ENCODE measurements at places on chromosomes 16 and 17.
A peak's percentile ranks its signal among the peaks of the same experiment; 100 is the strongest.

GRCh38 chr17:17917394-17917793 lies 54.8 kb downstream of the TOM1L2 start:
- no peak for DNase-seq

DNA sequence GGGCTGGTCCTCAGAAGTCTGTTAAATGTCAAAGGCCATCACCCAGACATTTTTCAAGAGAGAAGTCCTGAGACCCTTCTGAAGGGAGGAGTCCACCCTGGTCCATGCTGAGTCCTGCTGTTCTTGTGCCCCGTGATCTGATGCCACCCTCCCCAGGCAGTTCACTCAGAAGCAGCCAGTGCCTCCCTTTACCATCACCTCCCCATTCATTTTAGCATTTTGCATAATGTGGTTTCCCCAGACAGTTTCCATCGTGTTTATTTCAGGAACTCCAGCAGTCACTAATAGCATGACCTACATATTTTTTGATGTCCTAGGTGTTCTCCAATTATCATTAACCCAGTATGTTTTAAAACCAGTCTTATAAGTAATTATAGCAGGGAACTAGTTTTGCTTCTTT lies 353.0 kb upstream of the CDH5 start:
- DNase-seq, result no peak

DNA sequence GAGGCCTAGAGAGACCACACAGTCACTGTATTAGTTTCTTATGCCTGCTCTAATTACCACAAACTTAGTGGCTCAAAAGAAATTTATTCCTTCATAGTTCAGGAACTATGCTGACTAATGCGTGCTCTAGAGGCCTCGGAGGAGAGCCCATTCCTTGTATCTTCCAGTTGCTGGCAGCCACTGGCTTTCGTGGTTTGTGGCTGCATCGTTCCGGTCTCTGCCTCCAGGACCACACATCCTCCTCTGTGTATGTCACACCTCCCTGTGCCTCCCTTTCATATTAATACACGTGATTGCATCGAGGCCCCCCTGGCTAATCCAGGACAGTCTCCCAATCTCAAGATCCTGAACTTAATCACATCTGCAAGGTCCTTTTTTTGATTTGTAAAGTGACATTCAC lies 16.9 kb upstream of the MYLK3 start:
- no peak for DNase-seq

DNA sequence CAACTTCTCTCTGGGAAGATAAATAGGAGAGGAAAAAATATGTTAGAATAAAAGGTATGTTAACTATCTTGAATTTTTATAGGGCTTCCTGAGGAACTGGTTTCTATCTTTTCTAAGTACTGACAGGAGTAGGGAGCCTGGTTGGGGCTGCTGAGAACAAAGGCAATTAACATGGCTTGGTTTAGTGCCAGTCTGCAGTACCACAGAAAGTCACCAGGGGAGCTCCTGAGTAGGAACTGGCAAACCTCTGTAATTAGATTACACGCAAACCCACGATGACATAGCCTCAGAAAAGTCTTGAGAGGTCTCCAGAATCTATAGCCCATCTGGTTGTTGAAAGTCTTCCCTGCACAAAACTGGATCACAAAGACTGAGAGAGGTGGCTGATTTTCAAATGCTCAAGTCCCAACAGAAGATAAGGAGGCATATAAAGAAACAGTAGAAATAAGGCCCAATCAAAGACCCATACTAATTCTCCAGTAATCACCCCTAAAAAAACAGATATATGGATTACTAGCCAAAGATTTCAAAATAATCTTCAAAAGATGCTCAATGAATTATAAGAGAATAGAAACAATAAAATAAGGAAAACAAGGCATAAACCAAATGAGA lies 11.7 kb upstream of the CNTNAP4 start:
- DNase-seq, result no peak

- DNase-seq, result no peak
Measured at GRCh38 chr17:45427181-45427835, 5.4 kb downstream of the ARHGAP27 start.

DNA sequence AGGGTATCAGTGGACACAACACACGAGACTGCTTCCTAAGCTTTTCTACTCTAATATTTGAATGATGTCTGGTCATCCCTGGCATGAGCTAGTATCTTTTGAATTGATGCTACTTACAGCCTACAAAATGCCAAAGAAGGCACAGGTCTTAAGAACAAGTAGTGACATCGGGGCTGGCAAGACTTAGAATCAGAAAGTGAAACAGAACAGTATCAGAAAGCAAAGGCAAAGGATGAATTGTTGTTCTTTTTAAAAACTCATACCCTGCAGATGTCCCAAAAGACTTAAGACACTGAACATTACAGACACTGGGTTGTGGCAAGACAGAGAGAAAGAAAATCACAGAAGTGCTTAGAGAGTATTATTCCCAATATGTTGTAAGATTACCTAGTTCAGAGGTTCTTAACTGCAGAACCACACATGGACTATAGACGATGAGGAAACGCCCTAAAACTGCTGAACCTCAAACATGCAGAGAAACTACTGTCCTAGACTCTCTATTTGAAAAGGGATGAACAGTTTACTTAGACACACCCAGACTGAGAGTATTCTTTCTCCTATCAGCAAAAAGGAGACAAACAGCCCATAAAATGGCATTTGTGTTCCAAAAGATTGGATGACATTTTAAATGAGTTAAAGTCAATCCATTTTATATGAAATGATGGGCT lies 12.5 kb downstream of the ZNF19 start:
- no peak for DNase-seq

GRCh38 chr16:78897299-78897698 lies 703.2 kb downstream of the MAF start:
- DNase-seq, result no peak

DNA sequence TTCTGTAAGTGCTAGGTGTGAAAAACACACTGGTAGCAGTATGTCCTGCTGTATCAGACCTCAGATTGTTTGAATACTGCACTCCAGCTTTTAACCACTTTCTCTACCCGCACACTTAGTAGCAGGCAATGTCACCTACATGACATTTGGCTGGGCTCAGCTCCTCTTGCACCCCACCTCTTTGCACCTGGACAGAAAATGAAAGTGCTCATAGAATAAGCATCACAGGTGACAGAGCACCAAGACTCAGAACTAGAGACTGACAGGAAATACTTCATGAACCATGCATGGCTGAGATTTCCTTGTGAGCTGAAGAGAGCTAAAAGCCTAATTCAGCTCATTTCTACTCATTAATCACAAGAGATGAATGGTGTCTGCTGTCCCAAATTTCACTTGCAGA lies 1014.2 kb upstream of the CDH8 start:
- no peak for DNase-seq

- DNase-seq, result peak; percentile 23
Measured at GRCh38 chr17:29565643-29566472, 979 bp downstream of the ABHD15 start.

DNA sequence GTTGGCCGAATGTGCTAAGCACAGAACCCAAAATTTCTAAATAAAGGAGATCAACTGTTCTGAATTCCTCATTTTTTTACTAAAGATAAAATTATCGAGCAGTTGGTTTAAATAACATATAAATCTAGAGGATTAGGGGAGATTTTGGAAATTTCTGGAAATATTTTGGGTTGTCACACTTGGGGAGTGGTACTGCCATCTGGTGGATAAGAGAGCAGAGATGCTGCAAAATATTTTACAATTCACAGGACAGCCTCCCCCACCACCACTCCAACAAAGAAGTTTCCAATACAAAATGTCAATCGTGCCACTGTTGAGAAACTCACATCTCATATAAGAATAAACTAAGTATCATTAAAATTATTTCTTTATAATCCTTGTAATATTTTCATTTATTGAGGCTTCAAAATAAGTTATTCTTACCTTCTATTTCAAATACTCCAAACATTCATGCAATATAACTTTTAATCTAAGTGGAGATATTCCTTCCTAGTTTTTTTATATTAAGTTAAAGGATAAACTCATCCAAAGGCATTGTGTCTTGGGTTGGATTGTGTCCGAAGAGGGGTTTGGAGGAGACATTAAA lies 17.0 kb upstream of the ABCA8 start:
- DNase-seq, result no peak

DNA sequence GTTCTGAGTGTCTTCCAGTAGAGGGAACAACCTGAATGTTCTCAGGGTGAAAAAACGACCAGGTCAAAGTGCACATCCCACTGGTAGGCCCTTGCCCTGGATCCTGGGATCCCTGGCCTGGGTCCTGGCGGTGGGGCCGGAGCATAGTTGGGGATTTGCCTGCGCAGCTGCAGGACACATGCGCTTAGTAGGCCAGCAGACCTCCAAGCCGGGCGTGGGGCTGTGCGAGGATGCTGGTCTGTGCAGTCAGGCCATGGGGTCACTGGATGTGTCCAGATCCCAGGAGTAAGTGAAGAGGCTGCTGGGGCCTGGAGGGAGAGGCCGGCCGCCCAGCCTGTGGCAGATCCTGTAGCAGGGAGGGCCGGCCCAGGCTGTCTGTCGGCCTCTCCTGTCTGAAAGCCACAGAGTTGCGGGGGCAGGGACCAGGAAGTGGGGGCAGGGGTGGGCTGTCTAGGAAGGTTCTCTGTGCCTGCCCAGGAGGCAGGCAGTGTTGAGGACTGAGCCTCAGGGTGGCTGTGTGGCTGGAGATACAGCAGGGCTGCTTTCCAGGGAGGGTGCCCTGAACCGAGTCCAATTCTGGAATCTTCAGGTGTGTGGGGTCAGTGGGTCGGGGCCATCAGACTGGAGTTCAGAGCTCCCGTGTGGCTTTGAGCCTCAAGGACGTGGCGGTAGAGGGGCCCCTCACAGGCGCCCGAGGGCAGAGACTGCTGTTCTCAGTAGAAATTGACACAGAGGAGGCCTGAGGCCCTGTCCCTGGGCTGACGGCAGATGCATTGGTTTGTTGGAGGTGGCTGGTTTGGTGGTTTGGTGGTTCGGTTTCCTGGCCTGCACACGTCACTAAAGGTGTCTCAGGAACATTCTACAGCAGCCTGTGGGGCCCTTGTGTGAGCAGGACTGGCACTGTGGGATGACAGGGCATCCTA lies 17.2 kb upstream of the NUDT16L1 start:
- DNase-seq, result no peak

GRCh38 chr16:84349862-84350684 lies 18.3 kb upstream of the ATP2C2 start:
- DNase-seq, result no peak

DNA sequence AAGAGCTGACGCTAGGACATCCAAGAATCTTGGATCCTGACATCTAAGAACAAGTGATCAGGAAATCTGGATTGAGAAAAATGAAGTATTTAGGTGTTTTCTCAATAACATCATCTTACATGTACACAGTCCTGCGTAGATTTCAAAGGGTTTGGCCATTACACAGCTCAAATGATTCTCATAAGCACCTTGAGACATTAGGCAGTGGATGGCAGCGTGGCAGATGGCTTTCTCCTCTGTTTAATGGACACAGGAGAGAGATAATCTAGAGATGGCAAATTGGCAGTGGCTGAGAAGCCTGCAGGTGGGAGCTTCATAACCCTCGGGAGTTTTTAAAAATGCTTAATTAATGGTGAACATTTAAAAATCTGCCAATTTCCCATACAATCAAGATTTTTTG lies 137.5 kb downstream of the ZFHX3 start:
- no peak for DNase-seq

GRCh38 chr16:19014461-19014860 lies 30.7 kb downstream of the TMC7 start:
- DNase-seq, result no peak

GRCh38 chr16:23509782-23510163 lies 521 bp downstream of the GGA2 start:
- no peak for DNase-seq

GRCh38 chr17:78335209-78335608 lies 24.7 kb downstream of the SOCS3 start:
- DNase-seq, result no peak

GRCh38 chr16:22333457-22333994 lies 36.3 kb downstream of the POLR3E start:
- no peak for DNase-seq

GRCh38 chr16:8720080-8720966 lies 45.9 kb downstream of the ABAT start:
- no peak for DNase-seq

GRCh38 chr17:65235284-65235683 lies 98.1 kb downstream of the RGS9 start:
- DNase-seq, result no peak

- DNase-seq, result no peak
Measured at GRCh38 chr16:88762258-88762870, 22.7 kb downstream of the PIEZO1 start.

DNA sequence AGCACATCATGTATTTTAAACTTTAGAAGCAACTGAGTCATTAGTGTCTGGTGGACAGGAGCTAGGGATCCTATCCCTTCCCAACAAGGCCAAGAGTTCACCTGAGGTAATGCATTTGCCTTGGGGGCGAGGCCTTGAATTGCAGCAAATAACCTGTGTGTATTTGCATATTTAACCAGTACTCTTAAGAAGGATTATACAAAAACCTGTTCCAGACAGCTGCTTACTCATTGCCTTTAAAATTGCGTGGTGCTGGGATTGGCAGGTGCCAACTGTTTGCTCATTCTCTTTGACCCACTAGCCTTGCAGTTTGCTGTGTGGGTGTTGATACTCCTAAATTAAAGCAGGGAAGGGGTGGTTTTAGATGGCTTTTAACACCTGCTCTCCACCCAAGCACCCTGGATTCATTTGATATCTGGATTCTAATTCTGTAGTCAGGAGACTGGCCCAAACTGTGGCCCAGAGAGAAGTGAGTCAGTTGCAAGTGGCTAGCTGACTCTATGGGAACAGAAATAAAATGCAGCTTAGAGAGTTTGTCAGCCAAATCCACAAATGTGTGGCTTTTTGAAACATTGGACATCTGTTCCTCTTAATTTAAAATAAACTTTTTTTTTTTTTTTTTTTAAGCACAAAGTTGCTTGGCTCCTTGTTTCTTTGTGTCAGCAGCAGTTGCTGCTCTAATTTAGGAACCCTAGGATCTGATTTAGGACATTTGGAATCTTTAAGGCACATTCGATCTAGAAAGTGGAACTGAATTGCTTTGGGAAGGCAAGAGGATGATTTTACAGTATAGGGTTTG lies 46.9 kb downstream of the TUBD1 start:
- DNase-seq, result no peak

DNA sequence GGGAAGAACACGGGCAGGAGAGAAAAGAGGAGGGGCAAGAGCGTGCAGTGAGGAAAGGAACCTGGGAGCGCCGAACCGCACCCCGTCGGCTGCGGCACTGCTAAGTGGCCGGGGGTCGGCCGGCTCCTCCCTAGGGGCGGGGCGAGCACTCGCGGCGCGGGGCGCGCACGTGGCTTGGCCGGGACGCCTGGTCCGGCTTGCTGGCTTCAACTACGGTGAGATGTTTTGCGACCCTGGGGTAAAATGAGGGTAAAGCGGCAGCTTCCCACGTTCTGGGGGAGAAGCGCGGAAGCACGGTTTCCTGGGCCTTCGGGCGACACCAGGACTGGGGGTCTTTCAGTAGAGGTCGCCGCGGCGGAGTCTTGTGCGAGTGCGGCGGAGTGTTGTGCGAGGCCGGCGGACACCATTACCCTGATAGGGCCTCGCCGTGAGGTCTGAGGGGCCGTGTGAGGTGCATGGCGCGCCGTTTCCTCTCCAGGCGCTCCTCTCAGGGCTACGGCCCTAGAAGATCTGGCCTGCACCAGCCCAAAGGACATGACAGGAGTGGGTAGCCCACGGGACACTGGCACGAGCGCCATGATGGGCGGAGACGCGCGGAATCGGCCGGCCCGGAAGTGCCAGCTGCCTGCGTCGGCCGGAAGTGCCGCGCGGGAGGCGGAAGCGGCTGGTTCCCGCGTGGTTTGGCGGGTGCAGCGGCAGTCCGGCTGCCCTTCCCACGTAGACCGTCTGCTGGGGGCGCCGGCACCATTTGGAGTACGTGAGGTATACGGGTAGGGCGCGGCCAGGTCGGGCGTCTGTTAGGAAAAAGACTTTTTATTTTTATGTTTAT lies at the start of the genes MYO19 and PIGW:
TSS of gene MYO19 (minus strand) at position 29 of the 829 bp plus-strand sequence. CDS start 2,330 bp downstream, outside the sequence.
TSS of gene PIGW (plus strand) at position 148 of the 829 bp plus-strand sequence. CDS start 2,115 bp downstream, outside the sequence.
- peak; percentile 44 for DNase-seq

Data from omental fat pad (tissue), 4 donors.